ENCODE measurements at places on chromosomes 7 and 10. TPM values are rescaled to one million over a fixed set of nuclear protein-coding genes. Genes with fewer than 3 reads are reported as not detected.

C7orf33 gene
- not detected for total RNA-seq

RET gene
- total RNA-seq: not detected

- DNase-seq: no peak
These were observed 14.6 kb downstream of the FAM149B1 start for GRCh38 chr10:73182568-73182967.

- peak; percentile 57 for DNase-seq
These were observed 39.1 kb downstream of the GOLGA7B start for GRCh38 chr10:97888641-97889262.

- DNase-seq: peak; percentile 18
These were observed 84.6 kb downstream of the PDGFA start for GRCh38 chr7:434891-435629.

CPXM2 gene
- not detected for total RNA-seq

All from HT-29 (cell line).